Activated naive CD4-positive, alpha-beta T cell treated with anti-CD3 and anti-CD28 coated beads, Interleukin-2, amount 50 U/mL, for 16 hours (primary cell): ENCODE measurements at places on chromosomes 3 and 15.

GRCh38 chr15:91461377-91461776 is 361.3 kb downstream of the SV2B start:
- no peak for DNase-seq

DNA sequence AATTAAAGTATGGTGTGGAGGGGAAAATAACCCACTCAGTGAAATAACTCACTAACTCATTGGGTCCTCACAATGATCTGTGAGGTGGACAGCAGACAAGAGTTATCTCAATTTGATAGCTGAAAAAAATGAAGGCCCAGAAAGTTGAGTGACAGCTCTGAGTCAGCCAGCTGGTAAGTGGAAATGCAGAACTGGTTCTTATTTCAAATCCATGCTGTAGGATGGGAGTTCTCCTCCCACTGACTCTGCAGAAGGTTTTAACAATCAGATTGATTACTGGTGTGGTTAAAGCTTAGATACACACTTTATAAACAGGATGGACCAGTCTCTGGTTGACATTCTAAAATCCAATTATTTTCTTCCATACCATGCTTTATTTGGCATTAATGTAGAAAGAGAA is 87.0 kb upstream of the LMOD3 start:
- DNase-seq = no peak

DNA sequence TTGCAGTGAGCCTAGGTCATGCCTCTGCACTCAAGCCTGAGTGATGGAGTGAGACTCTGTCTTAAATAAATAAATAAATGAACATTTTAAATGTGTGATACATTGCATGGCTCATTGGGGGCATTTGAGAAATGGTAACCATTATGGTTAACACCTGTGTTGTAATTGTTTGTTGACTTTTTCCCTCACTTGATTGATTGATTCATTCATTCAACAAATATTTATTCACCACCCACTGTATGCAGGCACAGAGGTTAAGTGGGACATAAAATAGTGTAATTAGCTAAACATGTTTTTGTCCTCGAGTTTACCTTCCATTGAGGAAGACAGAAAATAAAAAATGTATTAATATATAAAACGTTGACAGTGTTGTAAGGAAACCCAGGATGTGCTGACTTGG is 127.1 kb upstream of the ANKRD28 start:
- no peak for DNase-seq

DNA sequence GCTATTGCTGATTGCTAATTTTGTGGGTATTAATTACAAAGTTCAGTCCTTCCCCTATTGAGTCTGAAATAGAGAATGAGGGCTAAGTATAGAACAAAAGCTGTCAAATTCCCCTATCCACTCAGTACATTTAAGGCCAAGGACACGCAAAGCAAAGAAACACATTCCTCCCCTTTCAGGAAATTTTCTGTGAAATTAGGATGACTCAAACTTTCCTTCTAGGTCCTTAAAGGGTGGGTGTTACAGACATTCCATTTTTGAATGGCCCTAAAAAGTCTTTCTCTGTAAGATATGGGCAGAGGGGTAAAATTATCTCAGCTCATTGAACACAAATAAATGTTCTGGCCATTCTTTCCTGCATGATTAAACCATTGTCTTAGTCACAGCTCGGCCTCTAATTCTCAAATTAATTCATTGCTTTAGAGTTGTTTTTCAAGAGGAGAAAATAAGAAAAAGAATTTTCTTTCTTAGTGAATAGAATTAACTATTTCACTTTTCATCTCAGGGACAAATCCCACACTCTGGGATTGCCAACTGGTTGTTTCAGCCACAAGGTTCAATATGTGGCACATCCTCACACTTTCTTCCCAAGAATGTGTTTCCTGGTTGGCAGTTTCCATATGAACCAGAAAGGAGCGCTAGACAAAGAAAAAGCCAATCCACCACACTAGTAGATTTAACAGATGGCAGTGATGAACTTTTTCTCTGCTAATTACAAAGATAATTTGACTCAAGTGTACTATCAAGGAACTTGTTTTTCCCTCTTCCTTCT is 424.1 kb downstream of the ZNF385D start:
- no peak for DNase-seq

- no peak for DNase-seq
Observed at GRCh38 chr3:114538211-114538610, 244.4 kb downstream of the TIGIT start.

DNA sequence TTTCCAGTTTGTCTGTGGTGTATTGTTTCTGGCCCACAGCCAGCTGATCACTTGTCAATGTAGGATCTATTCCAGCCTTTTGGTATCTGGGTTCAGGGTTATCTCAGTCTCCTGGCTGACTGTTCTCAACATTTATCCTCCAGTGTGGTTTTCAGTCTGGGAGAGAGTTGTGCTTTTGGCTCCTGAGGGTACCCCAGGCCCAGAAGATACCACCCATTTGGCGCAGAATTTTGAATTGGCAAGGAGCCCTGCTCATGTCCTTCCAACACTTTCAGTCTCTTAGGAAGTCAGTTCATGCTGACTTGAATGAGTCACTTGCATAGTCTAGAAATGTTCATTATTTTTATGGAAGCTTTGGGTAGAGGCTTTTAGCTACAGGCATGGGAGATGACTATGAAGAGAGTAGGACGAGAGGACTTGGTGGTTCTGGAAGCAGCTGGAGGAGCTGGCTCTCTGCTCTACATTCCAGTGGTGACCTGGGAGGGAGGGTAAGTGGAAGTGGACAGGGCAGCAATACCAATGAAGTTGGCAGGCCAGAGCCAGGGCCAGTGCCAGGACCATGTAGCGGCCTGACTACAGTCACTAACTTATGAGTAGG is 7.2 kb downstream of the POLR2H start:
- DNase-seq = no peak

DNA sequence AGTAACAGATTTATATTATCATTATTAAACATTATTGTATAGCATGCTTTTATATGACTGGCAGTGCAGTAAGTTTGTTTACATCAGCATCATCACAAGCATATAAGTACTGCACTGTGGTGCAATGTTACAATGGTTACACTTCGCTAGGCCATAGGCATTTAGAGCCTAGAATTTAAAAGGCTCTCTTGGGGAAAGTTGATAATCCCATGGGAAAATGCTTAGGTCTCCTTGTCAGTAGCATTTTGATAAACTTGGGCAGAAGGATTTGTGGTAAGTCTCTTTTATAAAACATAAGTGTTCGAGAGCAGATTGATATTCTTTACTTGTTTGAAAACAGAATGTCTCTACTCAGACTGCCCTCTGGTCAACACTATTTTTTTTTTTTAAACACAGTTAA is 7.5 kb downstream of the DTWD1 start:
- no peak for DNase-seq

GRCh38 chr3:106288781-106289180 is 420.0 kb upstream of the CBLB start:
- DNase-seq = no peak

- DNase-seq = peak; percentile 72
Observed at GRCh38 chr3:195895078-195895860, 13.1 kb downstream of the TNK2 start.

DNA sequence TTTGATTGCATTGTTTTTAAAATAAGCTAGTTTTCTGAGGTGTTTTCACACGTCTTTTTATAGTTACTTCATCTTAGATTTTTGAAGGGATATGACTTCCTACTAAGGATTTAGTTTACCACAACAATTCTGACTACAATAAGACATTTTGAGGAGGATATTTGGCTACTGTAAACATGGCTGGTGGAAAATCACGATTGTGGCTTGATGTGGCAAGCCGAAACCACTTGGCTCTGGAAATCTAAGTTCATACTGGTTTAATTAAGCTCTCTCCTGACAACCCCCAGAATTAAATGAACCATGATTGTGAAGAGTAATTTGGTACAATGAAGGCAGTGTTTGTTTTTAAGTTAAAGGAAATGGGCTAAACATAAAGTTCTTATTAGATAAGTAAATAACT is 30.8 kb downstream of the ST3GAL6 start:
- no peak for DNase-seq

GRCh38 chr3:40911928-40912327 is 287.4 kb upstream of the CTNNB1 start:
- no peak for DNase-seq

GRCh38 chr3:184676927-184677326 is 34.9 kb downstream of the MAGEF1 start:
- DNase-seq = no peak

DNA sequence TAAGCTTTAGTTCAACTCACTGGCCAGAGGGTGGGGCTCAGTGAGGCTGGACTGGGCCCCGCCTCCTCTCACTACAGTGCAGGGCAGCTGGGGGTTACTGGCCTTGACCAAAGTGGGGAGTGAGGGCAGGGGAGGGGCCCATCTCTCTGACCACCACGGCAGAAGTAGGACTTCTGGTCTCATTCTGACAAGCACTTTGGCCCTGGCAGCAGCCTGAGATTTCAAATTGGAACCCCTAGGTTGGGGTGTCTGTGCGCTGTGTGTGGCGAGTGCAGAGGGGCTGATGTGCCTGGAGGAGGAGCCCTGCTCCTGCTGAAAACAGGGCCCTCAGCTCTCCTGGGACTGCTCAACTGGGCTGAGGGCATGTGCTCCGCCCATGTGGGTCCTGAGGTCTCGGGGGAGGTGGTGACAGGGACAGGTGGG is 60.3 kb upstream of the RPL32 start:
- DNase-seq = no peak

- DNase-seq = no peak
Observed at GRCh38 chr15:58491499-58492202, 59.9 kb downstream of the LIPC start.

DNA sequence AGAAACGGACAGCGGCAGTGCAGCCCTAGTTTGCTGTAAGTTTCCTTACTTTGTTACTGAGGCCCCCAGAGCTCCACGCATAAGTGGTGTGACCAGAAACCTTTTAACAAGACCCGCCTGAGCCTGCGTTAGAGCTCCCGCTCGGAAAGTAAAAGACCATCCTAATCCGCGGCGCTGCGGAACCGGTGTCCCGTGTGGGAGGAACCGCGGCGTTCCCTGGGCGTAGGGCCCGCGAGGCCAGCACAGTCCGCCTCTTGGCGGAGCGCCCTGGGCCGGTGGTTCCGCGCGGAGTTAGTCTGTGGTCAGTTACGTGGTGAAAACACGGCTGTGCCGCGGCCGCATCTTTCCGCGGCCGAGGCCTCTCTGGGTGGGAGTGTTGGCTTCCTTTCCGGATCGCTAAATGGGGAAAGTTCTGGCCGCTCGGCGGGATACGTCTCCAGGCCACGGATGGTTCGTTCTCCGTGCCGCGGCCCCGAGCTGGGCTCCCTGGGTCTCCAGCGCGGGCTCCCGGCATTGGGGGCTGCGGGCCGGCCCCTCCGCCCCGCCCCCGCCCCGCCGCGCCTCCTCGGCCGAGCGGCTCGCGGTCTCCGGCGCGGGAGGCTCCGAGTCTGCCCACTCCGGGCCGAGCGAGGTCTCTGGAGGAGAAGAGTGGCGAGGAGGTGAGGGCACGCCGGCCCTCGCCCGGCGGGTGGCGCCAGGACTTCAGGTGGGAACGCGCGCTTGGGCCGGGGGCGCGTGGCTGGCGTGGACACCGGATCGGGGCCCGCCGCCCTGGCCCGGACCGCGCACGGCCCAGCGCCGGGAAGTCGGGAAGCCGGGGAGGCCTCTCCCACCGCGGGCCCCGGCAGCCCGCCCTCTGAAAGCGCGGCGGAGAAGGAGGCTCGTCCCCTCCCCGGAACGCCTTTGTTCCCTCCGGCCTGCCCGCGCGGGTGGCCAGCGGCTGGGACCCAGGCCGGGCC is 754 bp downstream of the B3GNT5 start:
- DNase-seq = peak; percentile 33

- no peak for DNase-seq
Observed at GRCh38 chr3:134956395-134956794, 161.3 kb downstream of the EPHB1 start.

DNA sequence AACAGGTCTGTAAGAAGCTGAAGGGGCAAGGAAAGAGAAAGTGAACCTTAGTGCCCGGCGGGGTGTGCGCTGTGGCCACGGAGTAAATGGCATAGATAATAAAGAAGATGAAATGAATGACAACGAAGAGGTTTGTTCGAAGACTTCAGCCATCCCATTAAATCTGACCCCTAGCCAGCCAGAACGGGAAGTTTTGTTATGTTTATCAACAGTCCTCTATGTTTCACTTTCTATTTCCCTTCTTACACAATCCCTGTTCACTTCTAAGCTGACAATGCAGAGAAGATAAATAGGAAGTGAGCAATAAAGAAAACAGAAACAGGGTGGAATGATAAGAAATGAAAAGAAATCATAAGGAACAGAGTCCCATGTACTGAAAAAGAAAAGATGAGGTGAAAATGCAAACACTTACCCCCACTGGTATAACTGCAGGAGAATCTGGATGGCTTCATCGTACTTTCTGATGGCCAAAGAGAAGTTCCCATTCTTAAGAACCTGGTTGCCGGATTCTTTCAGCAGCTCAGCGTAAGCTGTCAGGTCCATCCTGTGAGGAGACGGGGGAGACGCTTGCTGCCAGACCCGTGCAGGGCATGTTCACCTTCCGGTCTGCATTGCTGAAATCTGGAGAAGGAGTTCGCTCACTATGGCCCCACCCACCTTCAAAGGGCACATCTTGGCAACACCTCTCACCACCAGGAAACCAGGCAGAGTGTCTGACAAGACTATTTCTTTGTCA is 36.8 kb downstream of the TRANK1 start:
- peak; percentile 43 for DNase-seq

DNA sequence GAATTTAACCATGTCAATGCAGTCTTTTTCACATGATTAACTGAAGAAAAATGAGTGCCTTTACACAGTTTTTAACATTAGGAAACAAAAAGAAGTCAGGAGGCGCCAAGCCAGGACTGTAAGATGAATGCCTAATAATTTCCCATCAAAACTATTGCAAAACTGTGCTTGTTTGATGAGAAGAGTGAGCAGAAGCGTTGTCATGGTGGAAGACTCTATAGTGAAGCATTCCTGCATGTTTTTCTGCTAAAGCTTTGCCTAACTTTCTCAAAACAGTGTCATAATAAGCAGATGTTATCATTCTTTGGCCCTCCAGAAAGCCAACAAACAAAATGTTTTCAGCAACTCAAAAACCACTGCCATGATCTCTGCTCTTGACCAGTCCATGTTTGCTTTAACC is 156.8 kb upstream of the CDIN1 start:
- no peak for DNase-seq

DNA sequence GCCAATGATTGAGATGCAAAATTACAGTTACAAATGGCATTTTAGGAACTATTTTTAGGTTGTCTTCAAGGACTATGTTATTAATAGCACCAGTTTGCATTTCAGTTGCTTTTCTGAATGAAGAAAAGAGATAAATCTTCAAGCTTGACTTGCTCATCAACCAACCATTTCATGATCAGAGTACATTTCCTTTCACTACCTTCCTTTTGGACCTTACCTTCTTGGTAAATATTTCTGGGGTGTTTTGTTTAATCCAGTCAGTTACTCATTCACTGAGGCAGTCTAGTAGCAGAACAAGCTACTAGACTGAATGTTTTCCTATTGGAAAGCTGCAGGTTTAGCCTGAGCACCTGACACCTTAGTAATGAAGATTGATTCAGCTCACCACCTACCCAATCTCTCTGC is 8.2 kb downstream of the SLC27A2 start:
- no peak for DNase-seq

DNA sequence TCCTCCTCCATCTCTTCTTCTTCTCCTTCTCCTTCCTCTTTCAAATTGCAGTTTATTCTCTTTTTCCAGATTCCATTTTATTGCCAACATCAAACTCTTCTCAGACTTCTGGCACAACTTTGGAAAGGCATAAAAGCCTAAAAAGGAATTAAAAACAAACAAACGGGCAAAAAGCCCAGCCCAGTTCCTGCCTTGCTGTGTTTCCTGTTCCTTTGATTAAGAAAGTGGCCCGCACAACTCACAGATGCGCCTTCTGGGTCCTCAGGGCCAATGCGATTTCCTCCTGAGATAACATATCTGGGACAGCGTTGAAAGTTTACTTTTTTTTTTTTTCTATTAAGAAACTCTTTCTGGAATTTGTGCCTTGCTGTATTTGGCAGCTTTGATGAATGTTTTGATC is 158.7 kb upstream of the UBE3A start:
- no peak for DNase-seq
